ENCODE measurements at places on chromosomes 16 and 17.

- DNase-seq = no peak
Observed at GRCh38 chr17:68785565-68786486, 169.4 kb downstream of the ABCA8 start.

- DNase-seq = no peak
Observed at GRCh38 chr17:67818110-67819002, 6.9 kb upstream of the BPTF start.

DNA sequence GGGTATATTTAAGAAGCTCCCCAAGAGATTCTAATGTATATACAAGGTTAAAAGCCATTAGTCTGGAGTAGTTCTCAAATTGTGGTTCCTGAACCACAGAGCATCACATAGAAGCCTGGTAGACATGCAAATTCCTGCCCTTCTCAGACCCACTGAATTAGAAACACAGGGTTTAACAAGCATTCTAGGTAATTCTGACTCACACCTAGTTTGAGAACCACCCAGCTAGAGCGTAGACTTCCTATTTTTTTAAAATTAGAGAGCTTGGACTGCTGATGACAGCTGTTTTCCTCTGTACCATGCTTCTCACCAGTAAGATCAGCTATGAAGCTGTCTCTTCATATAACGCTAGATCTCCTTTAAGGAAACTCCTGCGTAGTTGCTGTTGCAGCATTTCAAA is 50.6 kb downstream of the HS3ST3B1 start:
- DNase-seq = no peak

- DNase-seq = no peak
Observed at GRCh38 chr17:72764632-72765041, 327.9 kb downstream of the SLC39A11 start.

DNA sequence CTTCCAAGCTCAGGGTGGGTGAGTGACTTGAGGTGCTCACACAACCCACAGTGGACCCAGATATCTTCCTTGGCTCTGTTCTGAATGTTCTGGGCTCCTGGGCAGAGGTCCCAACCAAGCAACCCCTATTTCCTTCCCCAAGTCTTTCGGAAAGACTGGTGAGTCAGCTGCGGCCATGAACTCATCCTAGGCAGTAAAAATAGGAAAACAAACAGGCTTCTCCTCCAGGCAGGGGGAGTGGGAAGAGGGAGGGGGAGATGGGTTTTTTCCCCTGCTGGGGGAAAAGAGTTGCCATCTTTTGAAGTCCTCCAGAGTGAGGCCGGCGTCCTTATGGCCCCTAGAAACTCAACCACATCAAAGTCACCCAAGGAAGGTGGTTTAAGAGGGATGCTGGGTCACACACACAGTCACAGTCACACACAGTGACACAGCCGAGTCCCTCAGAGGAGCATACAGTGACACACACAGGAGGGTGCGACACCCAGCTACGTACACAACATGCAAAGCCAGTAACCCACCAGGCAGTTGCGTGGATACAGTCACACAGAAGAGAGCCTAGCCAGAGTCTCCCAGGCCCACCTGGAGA is 16.0 kb upstream of the DLX4 start:
- no peak for DNase-seq

- no peak for DNase-seq
Observed at GRCh38 chr16:88684569-88685155, 1.6 kb downstream of the SNAI3 start.

DNA sequence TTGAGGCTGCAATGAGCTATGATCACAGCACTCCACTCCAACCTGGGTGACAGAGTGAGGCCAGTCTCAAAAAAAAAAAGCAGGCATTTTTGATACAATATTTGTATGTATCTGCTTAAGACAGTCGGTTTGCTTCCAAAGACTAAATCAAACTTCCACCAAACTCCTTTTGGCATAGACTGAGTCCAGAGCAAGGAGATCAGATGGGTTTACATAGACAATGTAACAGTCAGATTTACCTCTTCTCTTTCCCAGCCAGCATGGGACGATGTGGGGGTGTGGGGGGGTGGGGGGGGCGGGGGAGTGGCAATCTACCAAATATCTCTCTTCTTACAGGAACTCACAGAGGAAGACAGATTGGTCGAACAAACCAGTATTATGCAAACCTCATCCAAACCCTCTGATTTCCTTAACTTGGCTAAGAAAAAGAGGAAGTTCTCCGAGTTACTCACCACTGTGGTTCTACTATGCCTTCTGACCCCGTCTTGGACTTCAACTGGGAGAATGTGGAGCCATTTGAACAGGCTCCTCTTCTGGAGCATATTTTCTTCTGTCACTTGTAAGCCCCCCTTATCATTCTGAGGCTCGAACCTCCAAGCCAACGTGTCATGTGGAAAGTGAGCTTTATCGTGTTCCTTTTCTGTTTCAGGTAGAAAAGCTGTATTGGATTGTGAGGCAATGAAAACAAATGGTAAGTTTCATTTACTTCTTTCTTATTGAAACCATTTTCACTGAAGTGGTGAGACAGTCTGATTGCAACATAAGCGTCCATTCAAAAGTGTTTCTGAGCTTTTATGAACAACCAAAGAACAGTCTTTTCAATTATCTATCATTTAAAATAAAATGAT is at the start of gene MILR1:
TSS of gene MILR1 (plus strand) at position 451 of the 848 bp plus-strand sequence. CDS start at position 505, 54 bp downstream.
- DNase-seq = no peak

- no peak for DNase-seq
Observed at GRCh38 chr17:59330053-59330942, 1.2 kb upstream of the YPEL2 start.

DNA sequence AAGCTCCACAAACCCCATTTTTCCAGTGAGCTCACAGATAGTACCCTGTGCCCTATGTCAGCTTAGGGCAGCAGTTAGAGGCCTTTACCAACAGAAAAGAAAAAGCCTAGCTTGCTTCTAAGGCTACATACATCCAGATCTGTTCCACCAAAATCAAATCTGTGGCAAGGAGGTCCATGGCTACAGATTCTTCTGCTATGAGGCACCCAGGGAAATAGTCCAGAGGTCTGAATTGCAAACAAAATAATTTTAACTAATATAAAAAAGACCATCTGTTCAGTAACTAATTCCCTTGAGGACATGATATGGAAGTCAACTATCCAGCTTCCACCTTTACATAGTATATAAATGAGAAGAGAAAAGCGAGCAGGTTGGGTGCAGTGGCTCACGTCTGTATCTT is 129.3 kb downstream of the PARN start:
- no peak for DNase-seq

Data from activated T-cell treated with anti-CD3 and anti-CD28 coated beads for 4 hours (primary cell).